ENCODE measurements at places on chromosomes 1 and 21.

DNA sequence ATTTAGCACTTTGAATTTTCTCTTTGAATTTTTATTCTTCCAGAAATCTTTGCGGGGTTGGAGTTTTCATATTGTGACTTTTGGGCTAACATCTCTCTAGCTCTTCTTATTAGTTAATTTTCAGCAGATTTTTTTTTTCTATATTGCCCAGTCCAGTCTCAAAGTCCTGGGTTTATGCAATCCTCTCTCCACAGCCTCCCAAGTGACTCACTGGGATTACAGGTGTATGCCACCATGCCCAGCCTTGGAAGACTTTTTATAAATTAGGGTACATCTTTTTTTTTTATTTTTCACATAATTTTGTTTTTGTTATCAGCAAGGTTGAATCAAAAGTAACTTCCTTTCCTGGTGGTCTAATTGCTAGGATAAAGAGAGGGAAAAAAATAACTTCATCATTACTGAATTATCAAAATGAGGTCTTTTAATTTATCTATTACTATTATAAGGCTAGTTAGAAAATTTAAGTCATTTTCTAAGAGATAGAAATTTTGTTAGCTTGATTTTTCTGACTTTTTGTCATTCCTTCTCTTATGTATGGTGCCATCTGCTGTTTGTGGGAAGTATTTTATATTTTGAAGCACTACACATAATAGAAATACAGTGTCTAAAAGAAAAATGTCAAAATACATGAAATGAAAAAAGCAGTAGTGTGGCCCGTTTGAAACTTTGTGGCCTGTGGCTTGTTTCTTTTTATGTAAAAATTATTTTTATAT is 273.4 kb upstream of the CACYBP start:
- H3K36me3 ChIP-seq, result no peaks in the 10 kb centered on the region
- H3K4me1 ChIP-seq, result no peaks in the 10 kb centered on the region
- no peak overlapping the region for H3K4me3 ChIP-seq
- no peak overlapping the region for H3K27ac ChIP-seq

DNA sequence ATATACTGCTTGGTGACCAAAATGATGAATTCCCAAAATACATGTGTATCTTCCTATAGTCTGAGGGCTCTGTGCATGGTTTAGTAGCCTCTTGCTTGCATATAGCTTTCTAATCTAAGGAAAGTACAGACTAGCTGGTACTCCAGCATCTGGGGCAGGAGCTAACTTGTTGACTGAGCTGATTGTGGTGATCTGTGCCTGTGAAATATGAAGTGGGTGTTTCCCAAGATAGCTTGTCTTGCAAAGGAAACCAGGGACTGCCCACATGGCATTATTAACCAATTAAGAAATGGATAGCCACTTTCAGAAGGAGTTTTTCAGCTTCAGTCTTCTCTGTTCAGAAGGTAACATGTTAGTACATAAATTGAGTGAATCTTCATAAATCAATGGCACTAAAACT is 219.8 kb downstream of the NEGR1 start:
- H3K4me3 ChIP-seq, result no peak overlapping the region
- H3K27ac ChIP-seq, result no peak overlapping the region
- H3K36me3 ChIP-seq, result no peaks in the 10 kb centered on the region
- no peaks in the 10 kb centered on the region for H3K27me3 ChIP-seq
- no peak for DNase-seq

GRCh38 chr1:198788561-198789064 is 149.8 kb downstream of the PTPRC start:
- H3K4me1 ChIP-seq, result no peaks in the 10 kb centered on the region
- no peak overlapping the region for H3K4me3 ChIP-seq
- no peak overlapping the region for H3K27ac ChIP-seq
- H3K27me3 ChIP-seq, result no peaks in the 10 kb centered on the region
- no peaks in the 10 kb centered on the region for H3K36me3 ChIP-seq

DNA sequence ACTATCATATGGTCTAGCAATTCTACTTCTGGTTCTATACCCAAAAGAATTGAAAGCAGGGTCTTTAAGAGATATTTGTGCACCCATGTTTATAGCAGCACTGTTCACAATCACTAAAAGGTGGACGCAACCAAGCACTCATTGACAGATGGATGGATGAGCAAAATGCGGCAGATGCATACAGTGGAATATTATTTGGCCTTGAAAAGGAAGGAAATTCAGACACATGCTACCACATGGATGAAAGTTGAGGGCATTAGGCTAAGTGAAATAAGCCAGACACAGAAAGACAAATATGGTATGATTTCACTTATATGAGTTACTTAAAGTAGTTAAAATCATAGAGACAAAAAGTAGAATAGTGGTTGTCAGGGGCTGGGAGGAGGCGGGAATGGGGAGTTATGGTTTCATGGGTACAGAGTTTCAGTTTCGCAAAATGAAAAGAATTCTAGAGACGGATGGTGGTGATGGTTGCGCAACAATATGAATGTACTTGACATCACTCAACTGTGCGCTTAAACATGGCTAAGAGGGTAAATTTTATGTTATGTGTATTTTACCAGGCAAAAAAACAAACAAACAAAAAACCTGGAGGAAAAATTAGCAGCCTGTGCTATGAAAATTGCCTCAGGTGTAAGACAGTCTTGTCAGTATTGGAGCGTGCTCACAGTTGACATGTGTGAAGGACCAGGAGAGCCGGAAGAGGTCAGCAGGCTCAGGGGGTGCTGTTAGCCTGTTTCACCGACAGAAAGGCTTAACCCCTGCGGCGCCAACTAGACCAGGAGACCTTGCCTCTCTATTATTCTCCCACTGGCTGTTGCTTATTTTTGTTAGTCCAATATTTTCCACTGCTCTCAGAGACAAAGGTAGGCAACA is 26.5 kb downstream of the CD247 start:
- no peak for DNase-seq
- no peaks in the 10 kb centered on the region for H3K36me3 ChIP-seq
- H3K4me3 ChIP-seq, result no peak overlapping the region
- H3K27me3 ChIP-seq, result no peaks in the 10 kb centered on the region

GRCh38 chr1:43801203-43801602 is 93.9 kb downstream of the ST3GAL3 start:
- H3K27me3 ChIP-seq, result no peaks in the 10 kb centered on the region
- no peak overlapping the region for H3K4me3 ChIP-seq
- no peak for DNase-seq
- H3K27ac ChIP-seq, result no peak overlapping the region
- no peaks in the 10 kb centered on the region for H3K36me3 ChIP-seq

Data from right atrium auricular region (tissue), 2 donors.